Activated CD4-positive, alpha-beta memory T cell treated with anti-CD3 and anti-CD28 coated beads, Interleukin-2, amount 10 ng/mL, durations not matched to agents 7 days and 5 days (primary cell): ENCODE measurements at places on chromosomes 12 and 14. TPM values are rescaled to one million over a fixed set of nuclear protein-coding genes. Genes with fewer than 3 reads are reported as not detected.

DNA sequence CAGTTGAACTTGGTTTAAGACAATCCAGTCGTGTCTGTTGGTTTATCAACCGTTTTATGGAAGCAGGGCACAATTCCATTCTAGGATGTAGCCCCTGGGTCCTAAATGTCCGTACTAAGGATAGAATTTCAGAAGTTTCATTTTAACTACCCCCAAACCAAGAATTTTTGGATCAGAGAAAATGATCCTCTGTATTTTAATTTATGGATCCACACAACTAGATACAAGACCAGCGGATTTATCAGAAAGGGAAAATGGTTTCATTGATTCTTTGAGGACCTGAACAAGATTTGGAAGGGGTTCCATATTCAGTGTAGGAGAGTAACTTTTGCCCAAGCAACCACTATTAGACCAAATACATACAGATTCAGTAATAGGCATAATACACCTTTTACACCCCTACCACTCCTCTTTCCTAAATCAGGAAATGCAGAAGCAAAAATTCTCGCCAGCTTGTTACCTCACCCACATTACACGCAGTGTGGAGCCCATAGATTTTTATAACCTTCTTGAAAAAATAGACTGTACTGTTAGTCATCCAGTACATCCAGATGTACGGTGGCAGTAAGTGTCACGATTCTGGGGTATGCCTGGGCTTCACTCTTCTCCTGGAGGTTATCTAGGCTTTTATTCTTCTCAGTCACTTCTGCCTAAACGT, 1.4 kb upstream of the FBXL14 start:
- DNase-seq = no peak

Gene CD69
- total RNA-seq = 196 TPM

DNA sequence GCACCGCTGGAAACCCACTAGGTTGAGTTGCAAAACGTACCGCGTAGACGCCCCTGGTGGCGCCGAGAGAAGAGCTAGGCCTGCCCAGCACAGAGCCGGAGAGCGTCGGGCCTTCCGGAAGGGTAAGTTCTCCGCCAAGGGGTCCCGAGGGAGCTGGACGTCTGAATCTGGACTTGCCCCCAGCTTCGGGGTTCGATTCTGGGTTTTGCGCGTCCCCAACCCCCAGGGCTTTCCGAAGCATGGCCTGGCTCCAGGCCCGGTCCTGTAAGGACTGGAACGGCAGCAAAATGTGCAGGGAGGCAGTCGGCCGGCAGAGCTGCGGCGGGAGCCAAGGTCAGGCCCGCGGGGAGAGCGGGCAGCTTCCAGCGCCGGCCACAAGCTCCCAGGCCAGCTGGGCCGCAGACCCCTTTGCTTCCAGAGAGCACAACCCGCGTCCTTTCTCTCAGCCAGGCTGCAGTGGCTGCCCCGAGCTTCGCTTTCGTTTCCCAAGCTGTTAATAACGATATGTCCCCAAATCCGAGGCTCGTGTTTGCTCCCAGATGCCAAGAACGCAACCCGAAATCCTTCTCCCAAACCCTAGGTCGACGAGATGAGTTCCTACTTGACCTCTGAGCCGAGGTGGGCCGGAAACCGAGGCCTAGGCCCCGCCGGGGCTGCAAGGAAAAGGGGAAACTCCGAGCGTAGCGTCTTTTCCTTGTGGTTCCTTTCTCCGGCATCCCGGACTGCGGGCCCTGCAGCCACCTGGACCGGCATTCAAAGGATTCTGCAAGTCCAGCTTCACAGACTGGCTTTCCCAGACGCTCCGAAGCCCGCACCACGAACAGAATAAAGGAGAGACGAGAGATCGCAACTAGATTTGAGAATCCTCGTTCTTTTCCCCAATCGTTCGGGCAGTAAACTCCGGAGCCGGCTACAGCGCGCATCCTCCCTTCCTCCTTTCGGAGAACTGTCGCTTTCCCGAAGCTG, 3.2 kb upstream of the TBX5 start:
- DNase-seq = no peak

GRCh38 chr12:114835031-114835430, 151.1 kb upstream of the TBX3 start:
- no peak for DNase-seq

Gene AJUBA
- total RNA-seq = 1.2 TPM

DNA sequence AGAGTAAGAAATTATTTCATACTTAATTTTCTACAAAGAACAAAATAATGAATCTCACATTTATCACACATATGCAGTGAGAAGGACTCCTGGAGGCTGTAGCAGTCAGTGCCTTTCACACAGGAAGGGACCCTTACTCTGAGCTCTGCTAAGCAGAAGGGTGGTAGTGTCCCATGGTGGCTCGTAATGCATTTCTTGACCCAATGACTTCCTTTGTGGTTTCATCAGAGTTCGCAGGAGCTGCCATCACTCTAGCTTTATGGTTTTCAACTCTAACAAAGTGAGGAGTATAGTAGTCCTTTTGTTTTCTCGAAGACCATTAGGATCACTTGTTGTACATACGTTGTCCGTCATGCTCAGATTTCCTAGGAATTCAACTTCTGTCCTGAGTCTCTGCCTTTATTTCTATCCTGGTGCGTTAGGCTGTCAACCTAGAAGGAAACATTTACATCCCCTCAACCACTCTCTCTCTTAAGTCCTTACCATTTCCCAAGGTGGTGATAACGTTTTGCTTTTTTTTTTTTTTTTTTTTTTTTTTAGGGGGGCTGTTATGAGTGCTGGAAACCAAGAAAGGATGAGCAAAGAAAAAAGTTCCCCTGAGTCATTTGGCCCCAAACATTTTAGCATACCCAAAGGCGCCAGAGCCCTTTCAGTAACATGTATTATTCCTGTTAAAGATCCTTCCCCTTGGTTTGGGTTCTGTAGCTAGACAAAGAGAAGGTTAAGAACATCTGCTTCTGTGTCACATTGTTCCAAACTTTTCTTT, 37.2 kb downstream of the GABARAPL1 start:
- DNase-seq = no peak

DNA sequence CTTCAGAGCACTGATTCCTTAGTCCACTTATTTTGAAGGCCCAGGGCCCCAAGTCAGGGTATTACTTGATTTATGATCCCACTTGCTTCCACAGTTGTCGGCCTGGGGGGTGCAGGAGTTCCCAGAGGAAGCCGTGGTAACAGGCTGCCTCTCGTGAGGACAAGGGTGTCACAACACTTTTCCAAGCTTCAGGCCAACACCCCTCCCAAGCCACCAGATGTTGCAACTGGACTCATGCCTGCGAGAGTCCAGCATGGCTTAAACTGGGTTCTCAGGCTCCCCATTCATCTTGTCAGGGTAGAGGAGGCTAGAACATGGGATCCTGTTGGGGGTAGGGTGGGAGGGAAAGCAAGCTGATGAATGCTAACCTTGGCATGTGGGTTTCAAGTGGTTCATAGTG, 56.1 kb downstream of the BMP4 start:
- DNase-seq = no peak

DNA sequence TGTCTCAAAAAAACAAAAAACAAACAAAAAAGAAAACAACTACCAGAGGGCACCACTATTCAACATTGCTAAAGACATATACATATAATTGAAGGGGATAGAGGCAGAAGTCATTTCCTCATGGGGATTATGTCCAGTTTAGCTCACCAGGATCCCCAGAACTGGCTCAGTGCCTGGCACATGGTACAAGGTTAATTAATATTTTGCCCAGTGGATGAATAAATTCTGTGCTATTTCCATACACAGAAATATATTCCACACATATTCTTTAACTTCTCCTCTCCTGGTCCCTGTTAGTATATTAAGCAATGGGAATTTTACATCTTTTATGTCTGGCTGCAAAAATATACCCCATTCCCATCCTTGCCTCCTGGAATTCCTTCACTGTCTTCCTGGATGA, 6.7 kb downstream of the FOS start:
- no peak for DNase-seq

Gene LUM
- total RNA-seq = not detected

Gene FAM216A
- 16.7 TPM for total RNA-seq

Gene INSM2
- total RNA-seq = not detected

DNA sequence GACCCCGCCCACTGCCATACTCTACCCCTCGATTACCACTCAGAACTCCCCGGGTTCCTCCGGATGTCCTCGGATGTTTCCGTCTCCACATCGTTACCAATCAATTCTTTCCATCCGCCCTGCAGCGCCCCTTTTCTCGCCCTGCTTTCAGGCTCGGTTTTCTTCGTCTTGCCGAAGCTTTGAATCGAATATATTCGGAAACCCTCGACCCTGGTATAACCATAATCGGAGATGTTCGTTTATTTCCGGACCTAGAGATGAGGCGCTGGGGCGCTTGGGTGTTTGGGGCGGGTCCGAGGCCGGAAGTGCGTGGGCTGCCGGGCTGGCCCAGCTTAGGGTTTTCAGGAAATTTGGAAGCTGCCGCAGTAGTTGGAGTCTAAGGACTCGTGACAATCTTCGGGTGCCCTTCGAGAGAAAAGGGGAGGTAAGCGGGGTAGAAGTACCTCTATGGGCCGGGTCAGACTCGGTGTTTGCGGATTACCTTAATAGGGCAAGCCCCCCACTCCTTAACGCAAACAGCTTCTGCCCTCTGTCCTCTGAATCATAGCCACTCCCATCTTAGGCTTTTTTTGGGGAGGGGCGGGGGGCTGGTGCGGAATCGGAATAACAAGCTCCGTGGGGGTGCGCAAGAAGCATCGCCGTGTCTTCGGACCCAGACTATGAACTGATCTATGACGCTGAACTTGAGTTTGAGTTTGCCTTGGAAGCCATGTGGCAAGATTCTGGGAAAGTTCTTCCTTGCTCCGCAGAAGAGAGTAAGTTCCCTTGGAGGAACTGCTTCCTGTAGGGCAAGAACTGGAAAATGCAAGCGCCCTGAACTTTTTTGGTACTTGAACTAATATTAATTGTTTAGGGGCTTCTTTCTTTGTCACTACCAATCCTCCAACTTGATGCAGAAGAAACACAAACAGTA, at the start of gene C14orf119:
C14orf119 (plus strand) TSS at position 310 of the 913 bp plus-strand sequence. CDS start 2,154 bp downstream, outside the sequence.
- peak; percentile 100 for DNase-seq

Gene TPPP2
- total RNA-seq = not detected

- no peak for DNase-seq
Observed at GRCh38 chr14:53613404-53614253, 343.0 kb downstream of the BMP4 start.

GRCh38 chr12:89702503-89702902, 6.1 kb downstream of the ATP2B1 start:
- no peak for DNase-seq

GRCh38 chr12:128190614-128191013, 76.4 kb upstream of the TMEM132C start:
- DNase-seq = no peak

GRCh38 chr14:56300495-56300894, 182.3 kb downstream of the PELI2 start:
- no peak for DNase-seq

DNA sequence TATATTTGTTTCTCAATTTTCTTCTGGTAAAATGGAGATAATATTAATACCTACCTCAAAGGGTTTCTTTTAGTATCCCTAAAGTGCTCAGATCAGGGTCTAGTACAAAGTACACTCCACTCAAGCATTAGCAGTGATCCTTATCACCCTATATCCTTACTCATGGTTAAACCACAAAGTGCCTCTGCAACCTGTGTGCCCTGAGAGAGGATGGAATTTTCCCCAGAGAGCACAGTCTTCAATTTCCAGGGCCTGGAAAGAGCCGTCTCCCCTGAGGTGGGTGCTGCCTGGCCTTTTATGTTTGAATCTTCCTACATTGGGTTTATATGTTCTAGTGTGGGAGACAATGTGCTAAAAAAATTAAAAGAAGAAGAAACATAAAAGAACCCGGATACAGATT, 183.1 kb upstream of the FBXO33 start:
- DNase-seq = no peak

DNA sequence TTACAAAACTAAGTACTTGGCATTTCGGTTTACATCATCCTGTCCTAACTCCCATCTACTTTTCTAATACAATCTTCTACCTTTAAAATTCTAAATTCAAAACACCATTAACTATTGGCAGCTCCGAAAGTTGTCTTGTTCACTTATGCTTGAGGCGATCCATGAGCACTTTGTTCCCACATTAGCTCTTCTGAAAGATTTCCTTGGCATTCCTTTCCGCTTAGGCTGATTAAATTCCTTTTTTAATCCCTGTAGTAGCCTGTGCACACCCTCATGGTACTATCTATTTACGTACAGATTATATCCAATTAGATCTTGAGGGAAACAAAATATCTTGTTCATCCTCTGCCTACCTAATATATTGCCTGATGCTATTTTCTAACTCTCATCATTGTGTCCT, 480.7 kb downstream of the PRKD1 start:
- no peak for DNase-seq

Gene SIX1
- total RNA-seq = 1.4 TPM

- DNase-seq = no peak
Observed at GRCh38 chr14:95233702-95234241, 76.4 kb upstream of the DICER1 start.

GRCh38 chr14:55533960-55534359, 46.0 kb upstream of the KTN1 start:
- DNase-seq = no peak

DNA sequence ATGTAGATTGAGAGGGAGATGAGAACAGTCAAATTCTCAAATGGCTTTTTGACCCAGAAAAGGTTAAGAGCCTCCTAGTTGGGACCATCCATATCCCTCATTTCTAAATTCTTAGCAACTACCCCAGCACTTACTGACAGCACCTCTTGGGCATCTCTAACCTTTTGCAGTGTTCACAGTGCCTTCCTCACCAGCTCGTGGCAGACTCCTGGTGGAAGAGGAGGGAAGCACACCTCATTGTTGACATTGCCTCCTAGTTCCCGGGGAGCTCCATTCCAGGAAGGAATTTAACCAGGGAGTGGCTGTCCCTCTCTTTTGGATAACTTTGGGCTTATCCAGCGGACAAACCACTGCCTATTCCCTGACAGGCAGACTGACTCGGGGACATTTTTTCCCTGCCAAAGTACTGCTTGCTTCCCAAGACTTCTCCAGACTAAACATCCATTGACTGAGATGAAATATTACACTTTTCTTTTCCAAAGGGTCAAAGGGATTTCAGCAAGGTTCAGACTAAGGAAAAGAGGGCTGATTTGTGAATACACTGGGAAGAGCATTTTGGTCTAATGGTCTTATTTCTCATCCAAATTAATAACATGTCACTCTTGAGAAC, 9.0 kb upstream of the OR6J1 start:
- peak; percentile 54 for DNase-seq

- DNase-seq = no peak
Observed at GRCh38 chr14:85426068-85426935, 103.6 kb upstream of the FLRT2 start.

DNA sequence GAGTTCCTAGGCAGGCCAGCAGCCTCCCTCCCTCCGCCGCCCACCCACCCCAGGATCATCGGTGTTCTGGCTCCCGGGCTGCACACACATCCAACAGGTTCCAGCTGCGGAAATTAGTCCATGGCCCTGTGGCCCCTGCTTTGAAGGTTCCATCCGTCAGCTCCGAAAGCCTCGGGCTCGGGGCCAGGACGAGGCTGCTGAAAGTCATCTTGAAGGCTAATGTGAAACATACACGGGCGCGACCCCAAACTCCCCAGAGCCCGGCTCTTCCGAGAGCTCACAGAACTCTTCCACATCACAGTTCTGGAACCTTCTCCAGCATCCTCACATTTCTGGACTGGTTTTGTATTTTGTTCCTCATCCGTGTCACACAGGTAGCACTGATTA, 19.8 kb downstream of the KDM2B start:
- DNase-seq = no peak
